ENCODE measurements at places on chromosomes 2 and 18.

GRCh38 chr2:230737300-230737699 is 24.7 kb downstream of the CAB39 start:
- DNase-seq, result no peak

DNA sequence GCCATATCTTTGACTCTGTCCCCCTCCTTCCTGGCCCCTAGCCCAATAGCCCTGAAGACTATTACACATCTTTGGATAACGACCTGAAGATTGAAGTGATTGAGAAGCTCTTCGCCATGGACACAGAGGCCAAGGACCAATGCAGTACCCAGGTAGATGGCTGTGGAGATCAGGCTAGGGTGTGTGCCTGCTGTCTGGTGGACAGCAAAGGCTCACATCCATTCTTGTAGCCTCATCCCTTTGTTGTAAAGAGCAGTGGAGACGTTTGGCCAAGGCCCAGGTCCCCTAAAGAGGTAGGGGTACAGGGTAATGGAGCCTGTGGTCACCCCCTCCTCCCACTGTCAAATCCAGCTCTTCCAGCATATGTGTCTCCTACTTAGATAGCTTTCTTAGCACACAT is 81.4 kb downstream of the EPAS1 start:
- no peak for DNase-seq

DNA sequence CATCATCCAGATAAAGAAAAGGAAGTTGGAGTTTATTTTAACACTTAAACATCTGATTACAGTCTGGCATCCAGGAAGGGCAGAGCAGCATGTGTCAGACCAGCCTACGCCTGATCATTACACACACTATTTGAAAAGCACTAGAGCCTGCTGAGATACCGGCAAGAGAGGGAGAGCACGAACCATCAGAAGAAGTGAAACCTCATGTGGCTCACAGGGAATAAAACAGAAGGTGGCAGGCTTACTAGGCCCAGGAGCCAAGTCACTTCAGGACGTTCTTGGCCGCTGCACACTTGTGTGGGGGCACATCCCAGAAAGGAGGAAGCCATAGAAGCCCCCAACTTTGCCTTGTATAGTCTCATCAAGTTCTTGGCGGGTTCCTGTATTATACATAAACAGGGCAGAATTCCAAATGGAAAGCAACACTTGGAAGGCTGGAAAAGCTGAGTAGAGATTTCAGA is 105.5 kb downstream of the UGGT1 start:
- DNase-seq, result no peak

GRCh38 chr2:45007961-45008295 is 1.3 kb downstream of the SIX2 start:
- DNase-seq, result peak; percentile 36

DNA sequence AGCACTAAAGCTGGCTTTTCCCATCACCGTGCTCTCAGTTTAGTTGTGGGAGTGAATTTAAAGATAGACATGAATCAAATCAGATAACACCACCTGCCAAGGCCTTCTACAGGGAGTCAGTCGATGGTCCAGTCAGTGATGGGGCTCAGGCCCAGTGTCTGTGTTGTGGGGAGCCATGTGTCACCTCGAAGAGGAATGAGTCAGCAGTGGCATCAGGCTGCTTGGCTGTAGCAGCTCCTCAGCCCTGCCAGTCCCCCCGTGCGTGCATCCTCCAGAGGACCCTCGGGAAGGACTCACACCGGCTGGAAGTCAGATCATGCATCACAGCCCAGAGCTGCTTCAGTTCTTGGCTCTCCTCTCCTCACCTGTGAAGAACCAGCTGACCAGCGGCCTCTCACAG is 420.4 kb upstream of the RAB6C start:
- no peak for DNase-seq

DNA sequence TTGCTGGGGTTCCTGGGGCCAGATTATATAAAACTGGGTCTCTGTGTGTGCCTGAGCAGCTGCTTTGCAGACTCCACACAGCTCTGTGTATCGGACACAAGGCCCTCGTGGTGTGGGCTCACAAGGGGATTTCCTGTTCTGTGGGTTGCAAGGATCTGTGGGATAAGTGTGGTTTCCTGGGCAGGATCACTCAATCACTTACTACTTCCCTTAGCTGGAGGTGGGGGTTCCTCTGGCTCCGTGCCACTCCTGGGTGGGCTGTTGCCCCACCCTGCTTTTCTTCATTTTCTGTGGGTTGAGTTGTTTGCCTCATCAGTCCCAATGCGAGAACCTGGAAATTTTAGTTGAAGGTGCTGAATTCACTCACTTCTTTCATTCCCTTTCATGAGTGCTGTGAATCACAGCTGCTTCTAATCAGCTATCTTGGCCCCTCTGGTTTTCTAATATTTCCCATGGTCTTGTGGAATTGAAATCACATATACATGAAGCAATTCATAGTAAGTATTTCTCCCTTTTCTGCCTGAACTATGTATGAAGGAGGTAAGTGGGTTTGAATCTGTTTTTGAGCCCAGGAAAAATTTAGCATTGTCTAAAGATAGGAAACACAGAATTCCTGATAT is 196.3 kb downstream of the DCDC2C start:
- no peak for DNase-seq

- no peak for DNase-seq
These were observed 128.2 kb downstream of the MYCN start for GRCh38 chr2:16068552-16068940.

GRCh38 chr2:161030260-161031063 is 129.8 kb upstream of the TANK start:
- no peak for DNase-seq

GRCh38 chr2:57881998-57882888 is 164.4 kb upstream of the VRK2 start:
- DNase-seq, result peak; percentile 11

DNA sequence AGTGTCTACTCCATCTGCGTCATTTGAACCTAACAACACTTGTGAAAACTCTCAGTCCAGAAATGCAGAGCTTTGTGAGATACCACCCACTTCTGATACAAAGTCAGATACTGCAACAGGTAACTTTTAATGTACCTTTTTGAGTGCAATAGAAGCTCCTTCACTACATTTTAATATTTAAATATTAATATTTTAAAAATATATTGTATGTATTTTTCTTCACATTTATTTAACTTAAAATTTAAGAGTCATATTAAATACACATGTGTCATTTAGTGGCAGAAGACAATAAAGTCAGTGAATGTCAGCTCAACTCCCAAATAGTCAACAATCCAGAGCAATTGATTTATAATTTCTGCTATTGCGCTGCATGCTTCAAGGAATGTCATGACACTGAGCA is 13.9 kb downstream of the UBXN4 start:
- no peak for DNase-seq

- DNase-seq, result no peak
These were observed 122.9 kb upstream of the ITGA4 start for GRCh38 chr2:181334158-181334826.
